Testis (tissue), 5 donors: ENCODE measurements at places on chromosomes 1 and 21.

DNA sequence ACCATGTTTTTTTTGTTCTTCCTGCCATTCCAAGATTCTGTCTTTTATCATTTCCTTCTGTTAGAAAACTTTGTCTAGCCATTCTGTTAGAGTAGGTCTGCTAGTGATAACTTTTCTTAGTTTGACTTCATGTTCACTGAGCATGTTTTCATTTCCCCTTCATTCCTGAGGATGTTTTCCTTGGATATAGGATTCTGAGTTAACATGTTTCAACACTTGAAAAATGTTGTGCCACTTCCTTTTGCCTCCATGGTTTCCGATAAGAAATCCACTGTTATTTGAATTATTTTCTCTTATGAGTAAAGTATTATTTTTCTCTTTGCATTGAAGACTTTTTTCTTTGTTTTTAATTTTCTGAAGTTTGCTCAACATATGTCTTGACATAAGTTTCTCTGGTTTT lies 66.7 kb downstream of the ATP1A1 start:
- no peaks in the 10 kb centered on the region for H3K4me1 ChIP-seq
- DNase-seq = no peak
- H3K4me3 ChIP-seq = no peak overlapping the region
- H3K27ac ChIP-seq = no peak overlapping the region

- H3K36me3 ChIP-seq = no peaks in the 10 kb centered on the region
- H3K27ac ChIP-seq = no peak overlapping the region
- H3K4me1 ChIP-seq = no peaks in the 10 kb centered on the region
- H3K4me3 ChIP-seq = no peak overlapping the region
Observed at GRCh38 chr1:217534566-217534965, 96.3 kb downstream of the GPATCH2 start.

DNA sequence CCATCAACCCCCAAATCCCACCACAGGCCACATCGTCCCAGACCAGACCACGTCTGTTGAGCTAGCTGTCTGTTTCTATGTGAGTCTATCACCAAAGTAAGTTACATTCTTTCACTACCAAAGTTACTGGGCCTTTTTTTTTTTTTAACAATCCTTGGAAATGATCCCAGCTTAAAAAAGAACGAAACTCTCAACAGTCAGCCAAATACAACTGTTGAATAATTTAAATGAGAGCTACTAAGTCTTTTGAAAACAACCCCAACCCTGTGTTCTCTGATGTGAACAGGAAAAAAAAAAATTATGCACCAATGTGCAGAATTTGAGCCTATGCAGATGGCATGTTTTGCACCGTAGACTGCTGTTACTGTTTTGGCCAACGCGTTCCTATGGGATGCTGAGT lies 134.0 kb upstream of the ETS2 start:
- peaks cover 5% of the 10 kb centered on the region for H3K4me1 ChIP-seq
- H3K36me3 ChIP-seq = no peaks in the 10 kb centered on the region
- no peaks in the 10 kb centered on the region for H3K27me3 ChIP-seq

DNA sequence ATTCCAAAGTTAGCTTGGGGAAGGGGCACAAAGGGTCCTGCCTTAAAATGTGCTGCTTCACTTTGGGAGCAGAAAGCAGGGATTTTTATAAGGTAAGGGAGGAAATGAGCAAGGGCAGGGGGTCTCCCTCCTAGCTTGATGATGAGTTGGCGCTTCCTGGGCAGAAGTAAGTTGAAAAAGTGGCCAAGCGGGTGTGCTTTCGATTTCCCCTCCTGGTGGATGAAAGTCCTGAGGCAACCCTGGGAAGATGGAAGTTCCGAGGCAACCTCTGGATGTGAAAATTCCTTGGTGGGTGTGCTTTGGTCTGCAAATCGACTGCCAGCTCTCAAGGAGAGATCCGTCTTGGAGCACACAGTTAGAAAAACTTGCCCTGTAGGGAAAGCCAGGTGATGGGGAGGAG lies 41.7 kb upstream of the CD2 start:
- no peaks in the 10 kb centered on the region for H3K27me3 ChIP-seq
- no peaks in the 10 kb centered on the region for H3K36me3 ChIP-seq
- no peak overlapping the region for H3K27ac ChIP-seq
- no peaks in the 10 kb centered on the region for H3K4me1 ChIP-seq
- H3K4me3 ChIP-seq = no peak overlapping the region

DNA sequence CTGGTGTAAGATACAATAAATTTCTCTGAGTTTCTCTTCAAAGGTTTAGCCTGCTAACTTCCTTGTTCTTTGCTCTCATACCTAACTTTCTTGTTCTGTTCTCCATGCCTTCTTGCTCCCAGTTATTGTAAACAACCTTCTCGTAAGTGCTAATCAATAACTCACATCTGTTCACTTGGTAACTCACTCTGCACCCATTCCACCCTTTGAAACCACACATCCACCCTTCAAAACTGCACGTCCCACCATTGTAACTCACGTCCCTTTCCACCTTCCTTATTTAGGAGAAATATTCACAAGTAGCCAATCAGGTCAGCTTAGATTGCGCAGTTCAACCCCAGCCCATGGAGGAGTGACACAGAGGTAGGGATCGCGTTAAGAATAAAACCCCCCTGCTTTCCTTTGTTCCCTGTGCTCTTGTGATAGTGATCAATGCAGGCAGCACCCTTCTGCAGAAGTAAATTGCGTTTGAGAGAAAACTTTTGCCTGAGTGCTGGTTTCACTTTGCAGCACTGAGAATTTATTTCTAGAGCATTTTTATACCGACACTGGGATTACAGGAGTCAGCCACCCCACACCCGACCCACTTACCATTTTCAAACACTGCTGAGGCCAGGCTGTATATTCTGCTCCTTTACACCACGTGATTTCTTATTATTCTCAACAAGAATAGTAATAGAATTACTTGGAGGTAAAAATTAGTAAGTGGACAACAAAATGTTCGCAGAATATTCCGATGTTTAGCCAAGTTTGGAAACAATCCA lies 789.2 kb upstream of the RGS18 start:
- no peak overlapping the region for H3K27ac ChIP-seq
- H3K36me3 ChIP-seq = no peaks in the 10 kb centered on the region
- DNase-seq = no peak
- H3K4me3 ChIP-seq = no peak overlapping the region

GRCh38 chr1:111990878-111991718 lies 1.6 kb upstream of the KCND3 start:
- H3K36me3 ChIP-seq = no peaks in the 10 kb centered on the region
- H3K4me1 ChIP-seq = peaks cover 20% of the 10 kb centered on the region
- peak overlapping the region; percentile 65 for H3K4me3 ChIP-seq
- no peaks in the 10 kb centered on the region for H3K27me3 ChIP-seq
- H3K27ac ChIP-seq = no peak overlapping the region

GRCh38 chr1:226350519-226350865 lies 41.5 kb upstream of the LIN9 start:
- peaks cover 10% of the 10 kb centered on the region for H3K4me1 ChIP-seq
- no peak overlapping the region for H3K4me3 ChIP-seq
- H3K27ac ChIP-seq = no peak overlapping the region
- DNase-seq = no peak
- H3K27me3 ChIP-seq = no peaks in the 10 kb centered on the region

DNA sequence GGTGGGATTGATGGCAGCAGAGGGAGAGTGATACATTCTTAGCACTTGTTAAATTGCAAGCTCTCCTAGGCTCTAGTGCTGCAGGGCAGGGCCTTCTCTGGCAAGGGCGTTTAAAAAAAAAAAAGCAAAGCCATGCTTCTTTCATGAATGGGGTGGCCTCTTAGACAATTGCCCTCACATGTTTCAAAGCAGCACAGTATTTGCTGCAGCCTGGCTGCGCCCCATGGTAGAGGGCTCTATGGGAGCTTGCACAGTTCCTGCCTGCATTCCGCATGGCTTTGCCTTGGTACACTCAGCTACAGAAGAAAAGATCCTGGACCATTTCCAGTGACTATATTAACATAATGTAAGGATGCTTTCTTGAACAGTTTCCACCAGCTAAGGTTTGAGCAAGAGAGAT lies 267.2 kb downstream of the ZNF648 start:
- no peak overlapping the region for H3K4me3 ChIP-seq
- no peaks in the 10 kb centered on the region for H3K27me3 ChIP-seq
- no peak for DNase-seq
- no peaks in the 10 kb centered on the region for H3K36me3 ChIP-seq

- no peak overlapping the region for H3K4me3 ChIP-seq
- no peak overlapping the region for H3K27ac ChIP-seq
- H3K4me1 ChIP-seq = no peaks in the 10 kb centered on the region
- H3K36me3 ChIP-seq = no peaks in the 10 kb centered on the region
- H3K27me3 ChIP-seq = no peaks in the 10 kb centered on the region
- DNase-seq = no peak
Observed at GRCh38 chr21:41903559-41904351, 24.6 kb upstream of the PRDM15 start.

GRCh38 chr1:22123071-22123390 lies 19.9 kb downstream of the WNT4 start:
- no peaks in the 10 kb centered on the region for H3K36me3 ChIP-seq
- H3K27me3 ChIP-seq = no peaks in the 10 kb centered on the region
- H3K4me1 ChIP-seq = no peaks in the 10 kb centered on the region
- no peak overlapping the region for H3K4me3 ChIP-seq
- no peak overlapping the region for H3K27ac ChIP-seq

- H3K27me3 ChIP-seq = no peaks in the 10 kb centered on the region
- no peak overlapping the region for H3K27ac ChIP-seq
- no peak overlapping the region for H3K4me3 ChIP-seq
- H3K36me3 ChIP-seq = no peaks in the 10 kb centered on the region
- no peak for DNase-seq
Observed at GRCh38 chr1:210132582-210132981, 100.0 kb upstream of the SERTAD4 start.

- no peak overlapping the region for H3K27ac ChIP-seq
- H3K4me1 ChIP-seq = peaks cover 6% of the 10 kb centered on the region
- no peak for DNase-seq
- no peaks in the 10 kb centered on the region for H3K36me3 ChIP-seq
- H3K4me3 ChIP-seq = no peak overlapping the region
- no peaks in the 10 kb centered on the region for H3K27me3 ChIP-seq
Observed at GRCh38 chr21:31348188-31348587, 4.1 kb upstream of the TIAM1 start.

DNA sequence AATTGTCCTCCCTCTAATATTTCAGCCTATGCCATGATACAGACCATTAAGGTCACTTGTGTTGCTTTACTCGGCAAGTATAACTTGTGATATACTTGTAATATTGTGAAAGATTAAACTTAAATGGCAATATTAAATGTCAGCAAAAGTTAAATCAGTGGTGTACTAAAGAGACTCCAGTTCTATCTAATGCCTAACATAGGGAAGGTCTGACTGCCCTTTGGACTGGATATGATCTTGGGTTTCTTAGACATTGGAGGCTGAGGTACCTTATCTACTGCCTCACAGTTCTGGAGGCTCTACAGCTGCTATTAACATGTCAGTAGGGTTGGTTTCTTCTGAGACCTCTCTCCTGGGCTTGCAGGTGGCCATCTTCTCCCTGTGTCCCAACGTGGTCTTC lies 89.9 kb downstream of the MT1HL1 start:
- no peak overlapping the region for H3K27ac ChIP-seq
- no peaks in the 10 kb centered on the region for H3K27me3 ChIP-seq
- H3K36me3 ChIP-seq = no peaks in the 10 kb centered on the region
- DNase-seq = no peak
- no peak overlapping the region for H3K4me3 ChIP-seq

DNA sequence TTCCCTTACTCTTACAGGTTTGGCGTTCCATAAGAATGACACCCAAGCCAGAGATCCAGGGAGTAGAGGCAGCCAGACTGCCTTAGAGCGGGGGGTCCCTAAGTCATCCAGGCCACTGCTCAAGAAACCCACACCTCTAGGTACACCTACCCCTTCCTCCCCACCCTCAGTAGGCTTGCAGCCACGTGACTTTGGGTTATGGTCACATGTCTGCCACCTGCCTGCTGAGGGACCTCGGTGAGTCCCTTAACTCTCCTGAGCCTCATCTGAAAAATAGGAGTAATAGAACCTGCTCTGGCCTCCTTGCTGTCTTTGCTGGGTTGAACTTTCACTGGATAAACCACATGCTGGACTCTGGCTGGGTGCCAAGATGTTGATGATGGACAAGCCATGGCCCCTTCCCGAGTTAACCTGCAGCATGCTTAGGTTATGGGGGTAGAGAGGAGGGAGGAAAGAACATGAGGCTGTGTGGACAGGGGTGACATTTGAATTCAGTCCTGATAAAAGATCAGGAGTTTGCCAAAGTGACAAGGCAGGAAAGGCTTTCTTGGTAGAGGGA lies 4.5 kb downstream of the RPS6KA1 start:
- H3K27me3 ChIP-seq = no peaks in the 10 kb centered on the region
- peaks cover 12% of the 10 kb centered on the region for H3K4me1 ChIP-seq
- no peak for DNase-seq
- no peak overlapping the region for H3K4me3 ChIP-seq

- H3K4me3 ChIP-seq = peak overlapping the region; percentile 87
Observed at GRCh38 chr1:230867101-230867902, 1.0 kb downstream of the C1orf198 start.

DNA sequence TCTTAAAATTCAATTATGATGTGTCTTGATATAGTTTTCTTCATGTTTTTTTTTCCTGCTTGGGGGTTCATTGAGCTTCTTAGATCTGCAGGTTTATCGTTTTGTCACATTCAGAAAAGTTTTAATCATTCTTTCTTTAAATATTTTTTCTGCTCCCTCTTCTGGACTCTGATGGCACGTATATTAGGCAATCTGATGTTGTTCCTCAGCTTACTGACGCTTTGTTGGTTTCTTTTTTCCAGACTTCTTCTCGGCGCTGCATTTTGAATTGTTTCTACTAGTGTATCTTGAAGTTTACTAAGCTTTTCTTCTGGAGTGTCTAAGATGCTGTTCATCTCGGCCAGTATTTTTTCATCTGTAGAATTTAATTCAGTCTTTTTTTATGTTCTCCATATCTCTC lies 44.8 kb upstream of the FMOD start:
- no peak overlapping the region for H3K27ac ChIP-seq
- no peaks in the 10 kb centered on the region for H3K4me1 ChIP-seq
- H3K4me3 ChIP-seq = no peak overlapping the region
- no peaks in the 10 kb centered on the region for H3K27me3 ChIP-seq

- H3K4me1 ChIP-seq = peaks cover 57% of the 10 kb centered on the region
- no peaks in the 10 kb centered on the region for H3K36me3 ChIP-seq
- peak overlapping the region; percentile 76 for H3K27ac ChIP-seq
Observed at GRCh38 chr1:8408151-8408839, 90.4 kb downstream of the SLC45A1 start.

- no peaks in the 10 kb centered on the region for H3K4me1 ChIP-seq
- H3K36me3 ChIP-seq = no peaks in the 10 kb centered on the region
- H3K27ac ChIP-seq = no peak overlapping the region
- no peak for DNase-seq
- H3K4me3 ChIP-seq = no peak overlapping the region
Observed at GRCh38 chr1:65264197-65264929, 45.0 kb upstream of the DNAJC6 start.

GRCh38 chr1:44571712-44572571 lies 102.3 kb downstream of the TMEM53 start:
- no peak for DNase-seq
- no peaks in the 10 kb centered on the region for H3K27me3 ChIP-seq
- no peak overlapping the region for H3K4me3 ChIP-seq
- no peaks in the 10 kb centered on the region for H3K36me3 ChIP-seq
